ENCODE measurements at places on chromosomes 16 and 17.

GRCh38 chr17:74842599-74843351, 16.9 kb downstream of the GRIN2C start:
- DNase-seq = no peak

DNA sequence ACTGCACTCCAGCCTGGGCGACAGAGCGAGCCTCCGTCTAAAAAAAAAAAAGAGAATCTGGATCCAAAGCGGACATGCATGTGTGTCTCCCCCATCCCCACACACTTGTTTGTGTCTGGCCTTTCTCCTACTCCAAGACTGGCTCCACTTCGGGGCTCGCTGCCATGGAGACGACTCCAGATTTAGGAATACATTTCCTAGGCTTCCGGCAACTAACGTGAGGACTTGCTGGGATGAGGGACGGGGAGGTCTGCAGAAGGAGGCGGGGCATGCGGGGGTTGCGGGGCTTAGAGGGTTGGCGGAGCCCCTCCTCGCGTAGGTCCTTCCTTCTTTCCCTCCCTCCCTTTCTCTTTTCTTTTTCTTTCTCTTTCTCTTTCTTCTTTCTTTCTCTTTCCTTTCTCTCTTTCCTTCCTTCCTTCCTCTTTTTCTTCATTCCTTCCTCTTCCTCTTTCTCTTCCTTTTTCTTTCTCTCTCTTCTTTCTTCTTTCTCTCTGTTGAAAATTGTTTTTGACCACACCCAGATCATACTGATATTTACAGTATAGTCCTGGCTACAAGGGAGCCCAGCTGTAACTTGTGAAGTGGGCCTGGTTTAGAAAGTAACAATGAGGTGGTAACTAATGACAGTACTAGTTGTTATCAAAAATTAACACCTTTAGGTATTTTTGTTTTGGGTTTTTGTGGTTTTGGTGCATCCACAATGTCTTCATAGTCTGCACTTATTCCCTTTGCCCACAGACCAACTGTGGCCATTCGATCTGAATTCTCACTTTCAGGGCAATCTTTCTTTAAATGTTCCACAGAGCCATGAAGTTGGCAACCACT, 25.2 kb downstream of the MIS12 start:
- no peak for DNase-seq

DNA sequence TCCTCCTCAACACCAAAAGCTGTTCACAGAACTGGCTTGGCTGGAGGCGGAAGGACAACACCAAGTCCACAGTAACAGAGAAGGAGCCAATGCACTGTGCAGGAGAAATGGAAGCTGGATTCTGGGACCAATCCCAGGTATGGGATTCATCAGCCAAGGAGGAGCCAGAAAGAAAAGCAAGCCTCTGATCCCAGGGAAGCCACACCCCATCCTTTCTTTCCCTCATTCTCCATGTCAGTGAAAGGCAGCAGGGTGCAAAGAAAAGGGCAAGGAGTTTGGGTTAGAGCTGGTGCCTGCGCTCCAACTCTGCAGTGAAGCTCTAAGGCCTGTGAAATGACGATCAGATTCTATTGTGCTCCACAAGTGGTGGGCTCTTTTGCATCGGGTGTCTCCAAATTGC, 11.0 kb downstream of the DCAKD start:
- DNase-seq = no peak

DNA sequence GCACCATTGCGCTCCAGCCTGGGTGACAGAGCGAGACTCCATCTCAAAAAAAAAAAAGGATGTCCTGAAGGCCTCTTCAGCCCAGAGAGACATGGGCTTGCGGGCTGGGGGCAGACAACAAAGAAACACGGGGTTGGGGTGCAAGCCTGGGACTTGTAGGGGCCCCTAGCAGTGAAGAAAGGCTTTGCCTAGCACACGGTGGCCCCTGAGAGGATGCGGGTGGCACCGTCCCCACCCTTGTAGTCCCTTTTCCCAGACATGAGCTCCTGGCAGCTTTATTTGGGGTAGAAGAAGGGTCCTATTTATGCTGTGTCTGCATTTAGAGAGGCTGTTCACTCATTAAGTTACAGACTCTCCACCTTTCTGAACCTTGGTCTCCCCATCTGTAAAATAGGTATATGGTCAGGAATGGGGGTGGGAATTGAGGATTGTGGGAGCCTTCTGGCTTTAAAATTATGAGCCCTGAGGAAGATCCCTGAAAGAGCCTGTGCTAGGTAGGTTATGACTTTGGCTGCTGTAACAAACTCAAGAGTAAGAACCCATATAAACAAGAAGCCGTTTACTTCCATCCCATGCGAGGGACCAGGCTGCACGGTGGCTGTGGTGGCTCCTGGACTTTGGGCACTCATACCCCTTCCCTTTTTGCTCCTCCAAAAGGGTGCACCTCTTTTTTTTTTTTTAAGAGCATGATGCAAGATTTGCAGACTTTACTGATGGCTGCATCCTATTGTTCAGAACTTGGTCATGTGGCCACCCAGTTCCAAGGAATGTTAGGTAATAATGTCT, 20.6 kb upstream of the ADGRG1 start:
- DNase-seq = no peak

DNA sequence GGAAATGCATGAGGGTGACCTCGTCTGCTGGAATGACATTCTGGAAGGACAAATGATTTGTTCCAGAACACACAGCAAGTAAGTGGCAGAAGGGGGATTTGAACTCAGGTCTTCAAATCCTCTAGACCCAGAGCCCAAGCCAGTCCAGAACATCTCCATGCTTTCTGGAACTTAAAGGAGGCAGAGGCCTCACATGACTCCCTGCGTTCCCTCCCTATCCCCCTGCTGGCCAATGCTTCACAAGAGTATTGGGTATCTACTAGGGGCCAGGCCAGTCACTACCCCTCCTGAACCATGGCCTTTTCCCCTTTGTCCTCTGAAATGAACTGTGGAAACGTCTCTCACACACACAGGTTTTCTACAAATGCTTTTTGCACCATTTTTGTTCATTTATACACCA, 7.6 kb upstream of the BEAN1 start:
- DNase-seq = no peak

- DNase-seq = no peak
Observed at GRCh38 chr16:31455601-31456314, 3.5 kb upstream of the ARMC5 start.

- no peak for DNase-seq
Observed at GRCh38 chr17:66399441-66399840, 97.0 kb downstream of the PRKCA start.

- no peak for DNase-seq
Observed at GRCh38 chr16:69411064-69411985, 13.1 kb upstream of the CYB5B start.

GRCh38 chr16:48963306-48963705, 318.3 kb downstream of the CBLN1 start:
- DNase-seq = no peak
